SJSA1 (cell line): ENCODE measurements at places on chromosomes 7 and 10.

DNA sequence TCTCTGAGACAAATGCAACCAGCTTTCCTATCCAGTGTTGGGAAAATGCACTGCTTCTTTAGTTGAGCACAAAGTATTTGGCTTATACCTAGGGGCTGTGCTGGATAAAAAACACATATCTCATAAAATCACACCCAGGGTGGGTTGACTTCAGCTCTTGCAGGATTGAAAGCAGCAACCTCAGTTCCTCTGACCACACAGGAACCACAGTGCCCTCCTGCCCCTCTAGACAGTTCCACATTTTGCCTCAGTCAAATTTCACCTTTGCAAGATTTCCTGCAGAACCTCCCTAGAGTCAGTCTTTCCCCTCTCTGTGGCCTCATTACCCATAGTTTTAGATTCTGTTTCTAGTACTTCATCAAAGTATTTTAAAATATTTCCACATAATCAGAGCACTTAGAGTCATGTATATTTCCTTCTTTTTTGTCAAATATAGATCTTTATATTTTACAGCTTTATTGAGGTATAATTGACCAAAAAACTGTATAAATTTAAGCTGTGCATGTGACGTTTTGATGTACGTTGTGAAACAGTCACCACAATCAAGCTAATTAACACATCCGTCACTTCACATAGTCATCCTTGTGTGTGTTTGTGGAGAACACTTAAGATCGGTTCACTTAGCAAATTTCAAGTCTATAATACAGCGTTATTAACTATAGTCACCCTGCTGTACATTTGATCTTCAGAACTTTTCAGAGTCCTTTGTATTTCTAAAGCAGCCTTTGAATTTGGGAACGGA is 37.0 kb upstream of the EGR2 start:
- no peak overlapping the region for H3K4me3 ChIP-seq
- H3K36me3 ChIP-seq = no peaks in the 10 kb centered on the region
- no peak overlapping the region for H3K27ac ChIP-seq
- H3K4me1 ChIP-seq = no peaks in the 10 kb centered on the region
- DNase-seq = no peak
- no peaks in the 10 kb centered on the region for H3K27me3 ChIP-seq

DNA sequence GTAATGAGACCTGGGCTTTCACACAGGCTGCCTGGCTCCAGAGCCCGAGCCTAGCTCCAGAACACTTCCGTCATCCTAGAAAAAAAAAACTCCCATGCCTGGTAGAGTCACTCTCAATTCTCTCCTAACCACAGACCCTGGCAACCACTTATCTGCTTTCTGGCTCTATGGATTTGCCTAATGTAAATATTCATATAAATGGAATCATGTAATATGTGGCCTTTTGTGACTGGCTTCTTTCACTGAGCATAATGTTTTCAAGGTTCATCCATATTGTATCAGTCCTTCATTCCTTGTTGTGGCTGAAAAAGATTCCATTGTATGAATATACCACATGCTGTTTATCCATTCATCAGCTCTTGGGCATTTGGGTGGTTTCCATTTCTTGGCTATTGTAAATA is 167.7 kb upstream of the MKLN1 start:
- peak overlapping the region; percentile 83 for H3K27ac ChIP-seq
- no peak overlapping the region for H3K4me3 ChIP-seq
- peaks cover 54% of the 10 kb centered on the region for H3K4me1 ChIP-seq
- no peaks in the 10 kb centered on the region for H3K36me3 ChIP-seq

- DNase-seq = peak; percentile 62
- no peaks in the 10 kb centered on the region for H3K36me3 ChIP-seq
- H3K4me1 ChIP-seq = peaks cover 43% of the 10 kb centered on the region
- H3K27me3 ChIP-seq = no peaks in the 10 kb centered on the region
- no peak overlapping the region for H3K4me3 ChIP-seq
- no peak overlapping the region for H3K27ac ChIP-seq
Observed at GRCh38 chr10:77494327-77494726, 143.3 kb downstream of the KCNMA1 start.

DNA sequence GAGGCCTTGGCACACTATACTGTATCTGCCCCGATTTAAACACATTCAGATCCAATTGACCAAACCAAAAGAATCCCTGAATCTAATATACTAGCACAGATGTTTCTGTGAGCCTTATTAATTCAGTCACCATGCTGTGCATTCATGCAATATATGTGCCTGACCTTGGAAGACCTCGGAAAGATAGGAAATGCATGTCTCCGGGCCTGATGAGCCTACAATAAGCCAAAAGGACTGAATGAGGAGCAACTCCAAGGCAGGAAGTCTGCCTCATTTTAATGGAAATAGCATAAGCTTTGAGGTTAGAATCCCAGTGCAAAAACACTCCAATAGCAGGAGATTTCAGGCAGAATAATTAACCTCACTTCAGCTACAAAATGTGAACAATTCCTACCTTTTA is 316.7 kb downstream of the LRRTM3 start:
- no peak overlapping the region for H3K27ac ChIP-seq
- no peaks in the 10 kb centered on the region for H3K27me3 ChIP-seq
- DNase-seq = no peak
- no peaks in the 10 kb centered on the region for H3K4me1 ChIP-seq
- H3K36me3 ChIP-seq = no peaks in the 10 kb centered on the region
- H3K4me3 ChIP-seq = no peak overlapping the region

DNA sequence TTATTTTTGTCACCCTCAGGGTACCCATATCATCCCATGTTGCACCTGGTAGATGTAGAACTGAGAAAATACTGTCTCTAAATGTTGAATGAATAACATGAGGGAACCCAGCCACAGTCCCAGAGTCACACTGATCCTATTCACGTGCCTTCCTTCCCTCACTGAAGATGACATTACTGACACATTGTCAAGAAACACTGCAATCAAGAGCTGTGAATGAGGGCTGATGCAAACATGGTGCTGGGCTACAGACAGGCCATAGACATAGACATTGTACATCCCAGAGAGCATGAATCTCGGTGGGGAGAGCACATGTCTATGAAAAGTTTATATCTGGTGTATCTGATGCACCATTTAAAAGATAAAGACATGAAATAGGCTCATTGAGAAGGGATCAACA is 9.8 kb downstream of the SLC13A4 start:
- H3K4me1 ChIP-seq = peaks cover 31% of the 10 kb centered on the region
- H3K4me3 ChIP-seq = no peak overlapping the region
- no peak overlapping the region for H3K27ac ChIP-seq
- H3K36me3 ChIP-seq = no peaks in the 10 kb centered on the region
- no peaks in the 10 kb centered on the region for H3K27me3 ChIP-seq
